ENCODE measurements at places on chromosomes 3 and 15.

DNA sequence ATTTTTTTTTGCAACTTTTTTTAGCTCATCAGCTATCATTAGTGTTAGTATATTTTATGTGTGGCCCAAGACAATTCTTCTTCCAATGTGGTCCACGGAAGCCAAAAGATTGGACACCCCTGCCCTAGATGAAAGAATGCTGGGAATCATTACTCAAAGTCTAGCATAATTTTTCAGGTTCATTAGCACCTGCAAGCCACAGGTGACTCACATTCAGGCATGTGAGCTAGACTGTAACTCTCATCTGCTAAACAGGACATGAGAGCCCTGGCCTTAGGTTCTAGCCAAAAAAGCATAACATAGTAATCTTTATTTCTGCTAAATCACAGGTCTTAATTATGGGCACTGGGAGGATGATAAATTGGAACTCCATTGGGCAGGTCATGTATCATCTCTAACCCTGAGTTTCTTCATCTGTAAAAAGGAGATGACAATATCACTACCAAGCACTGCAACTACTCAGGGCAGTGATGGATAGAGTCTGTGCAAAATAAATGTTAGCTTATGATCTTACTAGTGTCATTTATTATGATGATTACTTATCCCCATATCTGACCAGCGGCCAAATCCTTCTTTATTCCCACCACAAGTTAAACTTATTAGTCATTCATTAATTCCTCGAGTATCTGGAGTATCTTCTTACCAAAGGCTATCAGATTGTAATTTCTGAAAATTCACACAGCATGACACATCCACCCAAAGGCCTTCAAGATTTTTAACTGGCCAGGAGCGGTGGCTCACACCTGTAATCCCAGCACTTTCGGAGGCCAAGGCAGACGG, 125.0 kb downstream of the PLD1 start:
- DNase-seq = no peak

DNA sequence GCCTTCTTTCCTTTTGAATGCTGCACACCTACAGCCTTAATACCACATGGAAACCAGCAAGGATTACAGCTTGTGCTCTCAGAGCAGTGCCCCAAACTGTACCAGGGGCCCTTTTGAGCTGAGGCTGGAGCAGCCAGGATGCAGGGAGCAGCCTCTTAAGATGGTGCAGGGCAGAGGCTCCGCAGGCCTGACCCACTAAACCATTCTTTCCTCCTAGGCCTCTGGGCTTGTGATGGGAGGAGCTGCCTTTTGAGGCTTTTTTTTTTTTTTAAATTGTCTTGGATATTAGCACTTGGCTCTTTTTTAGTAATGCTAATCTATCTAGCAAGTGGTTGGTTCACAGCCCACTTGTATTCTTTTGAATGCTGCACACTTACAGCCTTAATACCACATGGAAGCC, 37.7 kb downstream of the PFN2 start:
- no peak for DNase-seq

- no peak for DNase-seq
Measured at GRCh38 chr3:123018683-123019082, 8.9 kb downstream of the SEMA5B start.

- DNase-seq = no peak
Measured at GRCh38 chr15:83327041-83327440, 42.6 kb upstream of the BNC1 start.

DNA sequence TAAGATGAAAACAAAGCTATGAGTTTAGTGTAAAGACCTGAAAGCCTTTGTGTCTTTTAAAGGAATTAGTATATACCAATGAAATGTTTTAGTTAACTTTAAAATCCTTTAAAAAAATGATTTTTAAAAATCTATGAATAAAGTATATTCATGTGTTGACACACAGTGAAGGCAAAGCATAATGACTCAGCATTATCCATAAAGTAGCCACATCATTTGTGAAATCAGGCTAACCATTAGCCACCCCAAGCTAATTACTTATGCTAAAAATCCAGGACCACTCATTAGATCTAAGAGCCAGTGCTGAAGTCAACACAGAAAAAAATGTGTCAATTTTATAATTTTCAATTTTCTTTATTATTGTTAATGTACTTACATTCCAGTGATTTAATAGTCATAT, 310.2 kb downstream of the TBC1D5 start:
- DNase-seq = no peak

- DNase-seq = no peak
Measured at GRCh38 chr3:25585361-25586166, 79.1 kb downstream of the TOP2B start.

- no peak for DNase-seq
Measured at GRCh38 chr3:180183346-180183745, 146.6 kb upstream of the PEX5L start.

DNA sequence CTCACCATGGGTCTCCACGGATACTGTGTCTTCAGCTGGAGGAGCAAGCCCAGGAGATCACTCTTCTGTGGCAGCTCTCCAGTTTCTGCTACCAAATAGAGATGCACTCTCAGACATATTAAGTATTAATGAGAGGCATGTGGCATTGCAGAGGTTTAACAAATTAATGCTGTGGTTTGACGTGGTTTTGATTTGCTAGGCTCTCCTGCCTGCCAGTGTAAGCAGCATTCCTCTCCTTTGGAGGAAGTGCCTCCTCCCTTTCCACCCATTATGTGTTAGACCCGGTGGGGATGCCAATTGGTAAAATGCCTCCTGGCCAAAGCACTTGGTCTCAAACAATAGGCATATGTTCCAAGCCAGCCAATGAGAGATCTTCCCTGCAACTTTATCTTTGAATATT, 124.8 kb downstream of the MYLK start:
- no peak for DNase-seq

DNA sequence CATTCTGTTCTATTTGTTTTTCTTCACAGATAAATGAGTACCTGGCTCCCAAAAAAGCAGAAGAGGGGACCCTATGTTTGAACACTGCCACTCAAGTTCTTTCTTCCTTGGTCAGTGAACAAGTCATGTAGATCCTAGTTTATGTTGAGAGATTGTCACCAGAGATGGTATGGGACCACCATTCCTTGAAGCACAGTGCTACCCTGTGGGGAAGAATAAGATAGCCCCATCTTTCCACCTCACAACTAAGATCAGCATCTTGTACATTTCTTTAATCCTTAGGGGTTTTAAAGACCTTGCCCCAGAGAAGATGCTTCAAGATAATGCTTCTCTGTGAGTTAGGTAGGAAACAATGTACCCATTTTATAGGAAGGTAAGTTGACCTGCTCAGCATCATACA, 233.5 kb upstream of the WNT5A start:
- DNase-seq = no peak

- no peak for DNase-seq
Measured at GRCh38 chr3:136624371-136624770, 127.8 kb downstream of the STAG1 start.

GRCh38 chr3:139654637-139655365, 23.0 kb downstream of the NMNAT3 start:
- no peak for DNase-seq

DNA sequence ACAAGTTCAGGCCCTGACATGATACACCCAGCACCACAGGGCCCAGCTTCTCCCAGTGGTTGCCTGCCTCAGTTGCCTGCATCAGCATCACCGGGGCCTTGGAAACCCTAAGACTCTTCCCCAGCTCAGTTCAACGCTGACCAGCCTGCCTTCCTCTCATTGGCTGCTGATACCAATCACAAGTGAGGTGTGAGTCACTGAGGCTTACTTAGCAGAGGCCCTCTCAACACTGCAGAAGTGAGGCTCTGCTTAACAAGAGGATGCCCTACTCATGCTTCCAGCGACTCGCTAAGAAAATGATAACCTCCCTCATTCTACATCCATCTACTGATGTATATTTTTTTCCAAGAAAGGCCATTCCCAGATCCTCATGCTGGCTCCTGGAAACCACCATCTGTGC, 151.9 kb downstream of the ADAMTS17 start:
- no peak for DNase-seq

DNA sequence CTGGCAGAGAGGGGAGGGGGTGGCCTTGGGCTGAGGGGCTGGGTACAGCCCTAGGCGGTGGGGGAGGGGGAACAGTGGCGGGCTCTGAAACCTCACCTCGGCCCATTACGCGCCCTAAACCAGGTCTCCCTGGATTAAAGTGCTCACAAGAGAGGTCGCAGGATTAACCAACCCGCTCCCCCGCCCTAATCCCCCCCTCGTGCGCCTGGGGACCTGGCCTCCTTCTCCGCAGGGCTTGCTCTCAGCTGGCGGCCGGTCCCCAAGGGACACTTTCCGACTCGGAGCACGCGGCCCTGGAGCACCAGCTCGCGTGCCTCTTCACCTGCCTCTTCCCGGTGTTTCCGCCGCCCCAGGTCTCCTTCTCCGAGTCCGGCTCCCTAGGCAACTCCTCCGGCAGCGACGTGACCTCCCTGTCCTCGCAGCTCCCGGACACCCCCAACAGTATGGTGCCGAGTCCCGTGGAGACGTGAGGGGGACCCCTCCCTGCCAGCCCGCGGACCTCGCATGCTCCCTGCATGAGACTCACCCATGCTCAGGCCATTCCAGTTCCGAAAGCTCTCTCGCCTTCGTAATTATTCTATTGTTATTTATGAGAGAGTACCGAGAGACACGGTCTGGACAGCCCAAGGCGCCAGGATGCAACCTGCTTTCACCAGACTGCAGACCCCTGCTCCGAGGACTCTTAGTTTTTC, 4.9 kb downstream of the ISL2 start:
- DNase-seq = no peak

GRCh38 chr15:78000091-78000926, 77.2 kb downstream of the TBC1D2B start:
- peak; percentile 47 for DNase-seq

DNA sequence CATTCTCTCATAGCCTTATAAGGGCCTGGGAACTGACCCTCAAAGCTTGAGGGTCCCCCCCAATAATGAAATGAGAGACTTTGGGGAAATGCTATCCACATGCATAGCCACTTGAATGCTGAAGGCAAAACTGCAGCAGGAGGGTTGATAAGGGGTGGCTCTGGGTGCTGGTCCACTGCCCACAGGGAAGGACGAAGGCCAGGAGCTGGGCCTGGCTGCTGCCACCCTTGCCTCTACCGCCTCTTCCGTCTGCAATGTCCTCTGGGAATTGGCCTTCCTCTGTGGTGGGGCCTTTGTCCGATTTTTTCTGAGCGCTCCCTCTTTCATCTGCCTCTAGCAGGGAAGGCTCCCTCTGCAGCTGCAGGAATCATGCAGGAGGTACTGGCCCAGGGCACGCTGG, 41.0 kb downstream of the OCA2 start:
- no peak for DNase-seq

GRCh38 chr3:144033240-144033589, 61.6 kb downstream of the DIPK2A start:
- DNase-seq = no peak

- DNase-seq = no peak
Measured at GRCh38 chr3:189303584-189303983, 131.8 kb downstream of the TPRG1 start.

DNA sequence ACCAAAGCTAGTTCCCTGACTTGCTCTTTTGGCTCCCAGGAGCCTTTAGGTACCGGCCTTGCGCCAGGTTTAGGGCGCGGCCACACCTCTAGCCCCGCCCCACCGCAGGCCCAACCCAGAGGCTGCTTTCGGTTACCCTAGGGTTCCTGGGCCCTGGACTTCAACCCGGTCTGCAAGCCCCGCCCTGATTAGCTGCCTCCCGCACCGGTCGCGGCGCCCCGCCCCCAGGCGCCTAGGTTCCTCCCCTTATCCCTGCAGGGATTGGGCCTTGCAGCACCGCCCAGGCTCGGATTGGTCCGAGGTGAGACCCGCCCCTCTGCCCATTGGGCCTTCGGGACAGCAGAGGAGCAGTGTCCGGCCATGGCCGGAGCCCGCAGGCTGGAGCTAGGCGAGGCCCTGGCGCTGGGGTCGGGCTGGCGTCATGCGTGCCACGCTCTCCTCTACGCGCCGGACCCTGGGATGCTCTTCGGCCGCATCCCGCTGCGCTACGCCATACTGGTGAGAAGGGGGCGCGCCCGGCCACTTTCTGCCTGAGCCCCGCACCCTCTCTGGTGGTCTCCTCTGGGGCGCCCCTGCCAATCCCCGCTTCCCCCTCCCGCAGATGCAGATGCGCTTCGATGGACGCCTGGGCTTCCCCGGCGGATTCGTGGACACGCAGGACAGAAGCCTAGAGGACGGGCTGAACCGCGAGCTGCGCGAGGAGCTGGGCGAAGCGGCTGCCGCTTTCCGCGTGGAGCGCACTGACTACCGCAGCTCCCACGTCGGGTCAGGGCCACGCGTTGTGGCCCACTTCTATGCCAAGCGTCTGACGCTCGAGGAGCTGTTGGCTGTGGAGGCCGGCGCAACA, at the start of gene NUDT16:
NUDT16 (plus strand) TSS at position 330 of the 847 bp plus-strand sequence; CDS start at position 361, 31 bp downstream.
- DNase-seq = peak; percentile 95

DNA sequence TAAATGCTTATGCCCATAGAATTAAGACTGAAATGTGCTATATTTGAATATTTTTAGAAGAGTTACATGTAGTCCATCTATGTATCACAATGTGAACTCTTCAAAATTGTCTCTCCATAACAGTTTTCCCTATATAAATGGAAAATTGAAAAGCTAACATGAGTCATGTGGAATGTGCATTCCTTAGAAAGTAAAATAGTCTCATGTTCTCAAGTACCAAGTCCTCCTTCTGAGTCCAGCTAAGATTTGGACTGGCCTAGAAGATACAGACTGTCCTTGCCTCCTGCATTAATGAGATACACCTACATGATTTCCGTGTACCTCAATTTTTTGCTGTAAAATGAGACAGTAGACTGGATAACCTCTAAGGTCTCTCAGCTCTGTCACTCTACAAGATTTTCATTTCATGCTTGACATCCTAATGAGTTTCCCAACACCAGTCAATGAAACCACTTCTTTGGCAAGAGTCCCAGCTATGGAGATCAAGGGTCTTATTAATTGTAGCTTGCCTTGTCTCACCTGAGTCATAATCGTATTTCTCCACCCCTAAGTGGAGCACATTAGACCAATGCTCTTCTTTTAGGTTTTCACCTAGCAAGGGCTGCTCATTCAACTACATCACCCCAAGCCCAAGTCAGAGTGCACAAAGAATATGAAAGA, 350.6 kb upstream of the IL12A start:
- DNase-seq = no peak

GRCh38 chr3:3165241-3165640, 14.2 kb downstream of the CRBN start:
- DNase-seq = no peak

DNA sequence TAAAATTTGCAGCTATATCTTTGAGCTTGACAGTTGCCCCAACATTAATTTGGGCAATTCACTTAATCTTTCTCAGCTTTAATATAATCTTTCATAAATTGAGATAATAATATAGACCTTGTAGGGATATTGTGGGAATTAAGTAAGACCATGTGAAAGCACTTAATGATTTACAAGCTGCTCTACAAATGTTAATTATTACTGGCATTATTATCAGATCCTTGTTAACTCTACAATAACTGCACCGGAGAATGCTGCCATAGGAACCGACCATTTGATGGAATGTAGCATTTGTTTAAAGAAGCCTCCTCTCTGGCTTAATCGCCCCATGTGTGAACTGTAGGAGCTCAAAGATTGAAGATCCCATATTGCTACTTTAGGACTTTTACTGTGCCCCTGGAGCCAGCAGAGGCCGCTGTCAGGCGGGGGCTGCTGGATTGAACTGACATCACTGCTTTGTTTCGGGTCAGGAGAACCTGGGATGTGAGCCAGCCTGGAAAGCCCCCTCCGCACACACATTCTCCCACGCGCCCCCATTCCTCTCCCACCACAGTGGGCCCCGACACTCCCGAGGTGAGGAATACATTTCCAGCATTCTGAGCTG, 154.2 kb upstream of the TNIK start:
- DNase-seq = no peak

- no peak for DNase-seq
Measured at GRCh38 chr3:52593103-52593502, 56.7 kb downstream of the UQCC5 start.

- no peak for DNase-seq
Measured at GRCh38 chr15:34886134-34886533, 83.4 kb downstream of the AQR start.

All from GM18507 (cell line).